ENCODE measurements at places on chromosomes 6 and 20. TPM values are rescaled to one million over a fixed set of nuclear protein-coding genes. Genes with fewer than 3 reads are reported as not detected.

- no peak for DNase-seq
Measured at GRCh38 chr6:149925253-149925973, 2.5 kb upstream of the RAET1G start.

- DNase-seq, result no peak
Measured at GRCh38 chr6:134419716-134420115, 101.8 kb upstream of the SGK1 start.

- no peak for DNase-seq
Measured at GRCh38 chr6:30130179-30130679, 5.7 kb upstream of the TRIM40 start.

- DNase-seq, result no peak
Measured at GRCh38 chr6:129893640-129894039, 32.5 kb upstream of the TMEM244 start.

DNA sequence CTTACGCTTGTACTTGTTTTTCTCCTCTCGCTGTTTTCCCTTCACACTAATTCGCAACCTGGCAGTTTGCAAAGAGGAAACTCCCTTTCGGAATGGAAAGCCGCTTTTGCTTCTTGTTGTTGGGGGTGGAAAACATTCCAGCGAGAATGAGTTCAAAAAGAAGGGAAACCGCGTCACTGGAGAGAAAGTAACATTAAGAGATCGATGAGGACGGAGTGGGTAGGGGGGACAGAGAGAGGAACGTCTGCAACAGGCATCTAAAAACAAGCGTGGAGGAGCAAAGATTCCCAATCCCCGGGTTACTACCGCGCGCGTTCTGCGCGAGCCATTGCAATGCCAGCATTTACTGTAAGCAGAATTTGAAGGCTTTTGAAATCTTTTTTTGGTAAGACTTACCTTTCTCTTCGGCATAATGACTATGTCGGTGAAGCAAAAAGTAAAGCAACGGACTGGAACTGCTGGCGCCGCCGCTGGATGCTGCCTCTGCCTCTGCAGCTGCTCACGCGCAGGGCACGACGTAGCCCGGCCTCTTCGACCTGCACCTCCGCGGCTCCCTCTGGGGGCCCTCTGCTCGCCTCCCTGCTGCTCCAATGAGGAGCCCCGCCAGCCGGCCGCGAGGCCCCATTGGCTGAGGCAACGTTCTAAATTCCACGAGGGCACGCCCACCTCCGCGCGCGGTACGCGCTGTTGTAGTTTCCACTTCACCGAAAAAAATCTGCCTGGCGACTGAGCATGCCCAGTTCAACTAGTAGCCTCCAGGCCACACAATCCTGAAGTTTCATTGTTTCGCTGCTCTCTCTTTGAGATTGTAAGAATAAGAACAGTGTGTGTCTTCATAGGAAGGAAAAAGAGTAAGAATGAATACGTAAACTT lies at the start of gene HMGN3:
HMGN3 (minus strand) TSS at position 533 of the 873 bp plus-strand sequence.
- peak; percentile 85 for DNase-seq

DNA sequence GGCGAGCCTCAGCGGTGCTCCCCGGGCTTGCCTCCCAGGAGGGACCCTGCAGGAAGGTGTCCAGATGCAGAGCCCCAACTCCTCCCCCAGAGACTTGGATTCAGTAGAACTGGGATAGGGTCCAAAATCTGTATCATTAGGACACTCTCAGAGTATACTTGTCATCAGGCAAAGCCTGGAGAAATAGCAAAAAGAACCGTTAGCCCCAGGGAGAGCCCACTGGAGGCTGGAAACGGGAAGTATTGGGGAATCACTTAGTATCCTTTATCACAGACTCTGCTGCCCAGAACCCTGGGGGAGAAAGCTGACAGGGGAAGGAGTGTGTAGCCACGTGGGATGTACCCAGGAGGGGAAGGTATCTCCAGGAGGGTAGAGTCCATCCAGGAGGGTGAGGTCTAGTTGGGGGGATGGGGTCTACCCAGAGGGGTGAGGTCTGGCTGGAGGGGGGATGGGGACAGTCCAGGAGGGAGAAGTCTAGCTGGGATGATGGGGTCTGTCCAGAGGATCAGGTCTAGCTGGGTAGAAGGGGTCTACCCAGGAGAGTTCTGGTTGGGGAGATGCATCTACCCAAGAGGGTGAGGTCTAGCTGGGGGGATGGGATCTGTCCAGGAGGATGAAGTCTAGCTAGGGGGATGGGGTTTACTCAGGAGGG lies 107.2 kb downstream of the LY86 start:
- no peak for DNase-seq

GRCh38 chr6:19979986-19980385 lies 142.8 kb downstream of the ID4 start:
- peak; percentile 60 for DNase-seq

DNA sequence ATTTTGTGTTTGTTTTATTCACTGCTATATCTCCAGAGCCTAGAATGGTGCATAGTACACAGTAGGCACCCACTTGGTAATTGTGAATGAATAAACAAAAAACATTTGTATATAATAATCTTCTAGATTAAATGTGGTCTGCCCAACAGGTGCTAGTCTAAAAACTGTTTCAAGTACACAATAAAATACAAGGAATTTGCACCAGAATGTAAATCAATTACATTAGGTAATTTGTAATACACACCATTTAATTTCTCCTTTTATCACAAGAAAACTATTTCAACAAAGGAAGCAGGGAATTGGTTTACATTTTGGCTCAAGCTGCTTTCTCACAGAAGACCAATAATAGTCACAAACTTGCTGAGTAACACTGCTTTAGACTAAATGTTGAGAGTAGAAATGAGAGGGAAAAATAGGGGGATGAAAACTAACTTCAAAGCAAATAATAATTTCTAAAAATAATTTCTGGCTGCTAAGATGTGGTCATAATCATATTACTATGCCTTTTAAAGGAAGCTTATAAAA lies 22.1 kb downstream of the RUNX2 start:
- no peak for DNase-seq

- DNase-seq, result peak; percentile 11
Measured at GRCh38 chr6:89082486-89082891, 1.9 kb downstream of the PNRC1 start.

DNA sequence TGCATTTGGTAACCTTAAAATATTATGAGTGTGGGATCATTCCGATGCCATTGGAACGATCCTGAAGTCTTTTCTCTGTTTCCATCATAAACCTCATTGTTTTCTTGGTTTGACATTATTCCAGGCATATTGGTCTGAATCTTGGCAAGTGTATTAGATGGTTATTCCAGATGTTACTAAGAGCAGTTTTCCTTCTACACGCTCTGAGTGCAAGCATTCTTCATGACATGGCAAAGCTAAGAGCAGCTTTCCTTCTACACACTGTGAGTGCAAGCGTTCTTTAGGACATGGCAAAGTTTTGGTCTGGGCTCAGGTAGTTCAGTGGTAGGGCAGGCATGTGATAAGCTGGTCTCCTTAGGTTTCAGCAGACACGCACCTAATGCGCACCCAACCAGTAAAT lies 53.0 kb downstream of the SMOC2 start:
- DNase-seq, result no peak

DNA sequence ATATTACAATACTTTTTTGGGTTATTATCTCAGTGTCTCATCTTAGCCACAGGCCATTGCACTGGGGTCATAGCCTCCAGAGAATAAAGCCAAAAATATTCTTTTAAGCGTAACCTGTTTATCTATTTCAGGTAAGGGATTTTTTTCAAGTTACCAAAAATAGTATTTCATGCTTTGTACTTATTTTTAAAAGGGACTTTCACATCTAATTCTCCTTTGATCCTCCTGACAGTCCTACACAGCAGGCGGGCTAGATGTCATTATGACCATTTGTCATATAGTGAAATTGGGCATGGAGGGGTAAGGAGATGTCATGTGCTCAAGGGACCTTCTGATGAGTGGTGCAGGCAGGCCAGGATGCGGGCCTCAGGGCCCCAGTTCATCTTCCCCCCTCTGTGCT lies 68.9 kb downstream of the TBC1D7 start:
- DNase-seq, result no peak

DNA sequence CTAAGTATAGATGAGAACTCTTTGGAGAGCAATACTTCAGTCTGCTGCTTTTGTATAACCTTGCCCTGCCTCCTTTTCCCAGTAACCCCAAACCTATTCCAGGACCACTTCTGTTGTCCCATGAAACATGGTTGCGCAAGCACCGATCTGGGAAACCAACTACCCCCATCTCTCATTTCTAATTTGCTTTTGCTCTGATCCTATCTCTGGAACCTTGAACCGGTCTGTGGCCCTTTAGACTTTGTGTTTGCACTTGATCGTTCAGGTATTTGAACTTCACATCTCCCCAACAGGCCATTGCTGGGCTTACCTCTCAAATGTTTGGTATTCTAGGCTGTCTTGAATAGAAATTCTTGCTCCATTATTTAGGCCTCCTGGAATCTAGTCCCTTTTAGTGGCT lies 25.0 kb downstream of the L3MBTL3 start:
- no peak for DNase-seq

DNA sequence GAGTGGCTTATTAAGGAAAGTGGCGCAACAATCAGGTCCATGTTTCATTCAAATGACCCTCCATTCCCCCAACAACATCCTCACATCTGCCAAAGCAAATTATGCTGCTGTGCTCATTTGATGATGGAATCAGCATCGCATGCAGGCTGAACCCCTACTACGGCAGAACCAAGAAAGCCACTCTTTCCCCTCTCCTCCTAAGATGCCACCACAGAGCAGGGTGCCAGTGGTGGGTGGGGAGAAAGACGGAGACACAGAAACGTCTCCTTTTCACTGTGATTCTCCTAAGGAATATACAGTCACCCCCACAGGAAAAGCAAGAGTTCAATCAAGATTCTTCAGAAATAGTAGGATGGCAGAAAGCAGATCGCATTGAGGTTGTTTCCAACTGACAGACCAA lies 17.1 kb downstream of the HEBP2 start:
- DNase-seq, result no peak

- DNase-seq, result no peak
Measured at GRCh38 chr6:86961455-86962200, 24.3 kb downstream of the HTR1E start.

- no peak for DNase-seq
Measured at GRCh38 chr20:41643504-41643938, 25.3 kb upstream of the CHD6 start.

GRCh38 chr6:169235286-169235685 lies 18.4 kb downstream of the THBS2 start:
- no peak for DNase-seq

GRCh38 chr6:57305761-57306160 lies 11.7 kb upstream of the PRIM2 start:
- DNase-seq, result no peak

GRCh38 chr20:40663991-40664880 lies 24.8 kb downstream of the MAFB start:
- DNase-seq, result no peak

DNA sequence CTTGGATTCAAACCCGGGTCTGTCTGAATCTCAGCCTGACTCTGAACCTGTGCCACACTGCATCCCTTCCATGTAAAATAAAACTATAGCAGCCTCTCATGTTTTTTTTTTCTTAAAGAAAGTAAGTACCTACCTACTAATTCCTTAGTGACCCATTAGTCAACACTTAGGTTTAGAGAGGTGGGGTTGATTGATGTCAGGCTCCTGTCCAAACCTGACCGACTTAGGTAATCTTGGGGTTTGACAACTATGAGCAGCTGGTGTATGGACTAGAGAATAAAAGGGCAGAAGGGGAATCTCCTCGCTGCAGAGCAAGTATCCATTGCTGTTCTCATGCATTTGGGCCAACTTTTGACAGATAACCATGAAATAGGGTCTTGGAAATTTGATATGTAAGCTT lies 6.5 kb downstream of the NKAIN2 start:
- DNase-seq, result no peak

DNA sequence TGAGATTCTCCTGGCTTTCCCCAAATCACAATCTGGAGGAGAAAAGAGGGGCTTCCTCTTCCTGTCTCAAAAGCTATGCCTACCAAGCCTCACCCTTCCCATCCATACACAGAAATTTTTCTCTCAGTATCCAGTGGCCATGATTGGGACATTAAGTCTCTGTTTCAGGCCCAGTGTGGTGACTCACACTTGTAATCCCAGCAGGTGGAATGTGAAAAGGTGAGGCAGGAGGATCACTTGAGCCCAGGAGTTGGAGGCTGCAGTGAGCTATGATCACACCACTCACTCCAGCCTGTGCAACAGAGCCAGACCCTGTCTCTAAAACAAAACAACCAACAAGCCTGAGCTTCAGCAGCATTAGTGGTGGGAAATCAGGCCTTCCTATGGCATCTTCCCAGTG lies 210.0 kb downstream of the OGFRL1 start:
- DNase-seq, result no peak

DNA sequence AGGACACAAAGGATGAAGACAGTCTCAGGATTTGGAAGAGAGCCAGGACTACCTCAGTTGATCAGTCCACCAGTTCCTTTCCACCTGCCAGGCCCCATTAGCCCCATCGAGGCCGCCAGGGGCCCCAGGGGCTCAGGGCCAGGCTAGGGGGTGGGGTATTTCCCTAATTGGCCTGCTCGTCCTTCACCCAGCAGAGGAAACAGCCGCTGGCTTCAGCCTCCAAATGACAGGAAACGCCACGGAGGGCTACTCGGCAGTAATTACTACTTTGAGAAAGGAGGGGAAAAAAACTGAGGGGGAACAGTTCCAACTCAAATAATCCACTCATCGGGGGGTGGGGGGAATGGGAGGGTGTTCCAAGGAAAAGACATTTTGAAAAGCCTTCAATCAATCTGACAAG lies 42.7 kb downstream of the MAFB start:
- DNase-seq, result peak; percentile 24

The SLC52A3 gene
- 1.0 TPM for total RNA-seq

The NHSL1 gene
- total RNA-seq, result 19.6 TPM

The CRNKL1 gene
- 45.5 TPM for total RNA-seq

The SFTA2 gene
- not detected for total RNA-seq

The SLC22A1 gene
- 0.59 TPM for total RNA-seq

The RIPOR2 gene
- total RNA-seq, result 31.1 TPM

The HCK gene
- 9.1 TPM for total RNA-seq

The PPP1R14C gene
- total RNA-seq, result 19.4 TPM

The ANKRD66 gene
- 0.69 TPM for total RNA-seq

The NKX2-2 gene
- 3.0 TPM for total RNA-seq

The GUCA1A gene
- 1.5 TPM for total RNA-seq

The PKIB gene
- 12.8 TPM for total RNA-seq

The PRDM13 gene
- 0.33 TPM for total RNA-seq

The GFOD1 gene
- 9.4 TPM for total RNA-seq
